ENCODE measurements at places on chromosomes 6 and 20.

DNA sequence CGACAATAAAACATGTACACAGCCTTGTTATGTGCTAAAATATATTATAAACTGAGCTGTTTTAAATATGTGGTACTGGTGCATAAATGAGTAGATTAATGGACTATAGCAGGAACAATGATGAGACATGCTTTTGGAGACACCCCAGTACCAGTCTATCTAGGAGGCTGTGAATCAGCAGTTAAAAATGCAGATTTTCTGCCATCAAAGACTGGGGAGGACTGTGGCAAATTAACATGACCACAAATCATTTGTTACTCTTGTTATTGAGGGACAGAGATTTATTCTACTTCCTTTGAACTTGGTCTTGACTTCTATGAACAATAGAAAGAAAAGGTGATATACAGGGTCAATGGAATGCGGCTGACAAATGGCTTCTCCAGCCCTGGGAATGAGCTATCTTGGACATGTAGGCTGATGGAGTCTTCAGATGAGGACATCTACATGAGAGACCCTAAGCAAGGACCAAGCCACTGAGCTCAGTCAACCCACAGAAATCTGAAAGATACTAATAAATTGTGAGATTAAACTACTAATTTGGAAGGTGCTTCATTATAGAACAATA lies 551.7 kb upstream of the GJE1 start:
- no peak for DNase-seq

DNA sequence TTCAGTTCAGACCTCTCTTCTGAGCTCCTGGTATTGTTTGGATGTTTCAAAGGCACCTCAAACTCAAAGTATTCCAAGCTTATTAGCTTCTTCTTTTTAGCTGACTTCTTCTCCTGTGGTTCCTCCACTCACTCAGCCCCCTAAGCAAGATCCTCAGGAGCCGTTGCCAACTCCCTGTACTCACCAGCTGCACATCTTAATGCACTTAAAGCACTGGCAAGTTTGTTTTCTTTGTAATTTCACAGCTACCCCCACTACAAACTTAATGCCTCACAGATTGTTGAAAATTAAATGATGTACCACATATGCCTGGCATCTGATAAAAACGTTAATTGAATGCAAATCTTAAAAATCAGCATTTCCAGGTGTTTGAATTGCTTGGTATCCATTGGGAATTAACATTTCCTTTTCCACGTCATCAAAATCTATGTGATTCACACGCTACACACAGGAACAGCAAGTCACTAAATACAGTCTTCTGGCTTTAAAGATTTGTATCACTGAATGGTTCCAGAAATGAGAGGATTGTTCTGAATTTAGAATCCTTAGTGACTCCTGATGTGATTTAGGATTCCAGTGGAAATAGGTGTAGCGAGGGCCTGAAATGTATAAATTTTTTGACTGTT lies 24.5 kb downstream of the CALHM6 start:
- DNase-seq = no peak

DNA sequence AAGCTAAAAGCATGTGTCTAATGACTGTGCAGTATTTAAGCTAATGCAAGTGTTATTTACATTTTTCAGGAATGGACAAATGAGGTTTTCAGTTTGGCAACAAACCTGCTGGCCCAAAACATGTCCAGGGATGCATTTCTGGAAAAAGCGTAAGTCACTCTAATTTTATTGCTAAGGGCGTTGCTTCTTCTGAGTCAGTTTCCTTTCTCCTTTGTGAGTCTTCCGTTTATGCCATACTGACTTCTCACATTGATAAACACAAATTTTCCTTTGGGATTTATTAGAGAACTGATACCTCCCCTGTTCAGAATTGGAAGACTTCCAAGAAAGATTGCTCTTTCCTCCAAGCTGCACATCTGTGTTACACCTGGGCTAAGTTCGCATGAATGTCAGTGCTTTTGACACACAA lies 422.9 kb upstream of the PLCB4 start:
- no peak for DNase-seq

DNA sequence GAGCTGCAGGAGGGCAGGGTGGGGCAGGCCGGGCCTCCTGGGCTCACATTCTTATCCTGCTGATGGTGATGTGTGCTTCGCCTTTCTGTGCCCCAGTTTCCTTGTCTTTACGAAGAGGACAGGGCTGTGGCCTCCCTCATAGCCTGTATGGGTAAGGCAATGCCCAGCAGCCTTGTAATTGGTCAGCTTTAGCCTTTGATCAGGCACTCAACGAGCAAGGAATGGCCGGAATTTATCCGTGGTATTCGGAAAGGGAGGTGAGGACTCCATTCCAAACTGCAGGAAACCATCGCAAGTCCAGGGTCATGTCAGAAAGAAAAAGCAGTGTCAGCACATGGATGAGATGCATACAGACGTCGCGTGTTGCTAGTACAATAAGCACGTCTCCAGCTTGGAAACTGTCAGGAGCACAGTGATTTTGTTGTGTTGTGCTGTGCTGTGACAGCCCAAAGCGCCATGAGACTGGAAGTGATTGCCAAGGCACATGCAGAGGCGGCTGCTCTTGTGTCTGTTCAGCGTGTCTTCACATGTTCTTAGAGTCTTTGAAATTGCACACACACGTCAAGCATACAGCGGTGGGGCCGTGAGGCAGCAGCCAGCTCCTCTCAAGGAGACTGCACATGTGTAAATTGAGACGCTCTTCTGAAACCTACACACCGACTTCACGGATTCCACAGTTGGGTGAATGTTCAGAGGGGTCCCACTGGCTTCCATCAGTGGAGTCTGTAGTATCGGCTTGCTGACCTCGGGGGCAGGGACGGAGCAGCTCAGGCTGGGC lies 6.2 kb downstream of the SS18L1 start:
- DNase-seq = no peak

DNA sequence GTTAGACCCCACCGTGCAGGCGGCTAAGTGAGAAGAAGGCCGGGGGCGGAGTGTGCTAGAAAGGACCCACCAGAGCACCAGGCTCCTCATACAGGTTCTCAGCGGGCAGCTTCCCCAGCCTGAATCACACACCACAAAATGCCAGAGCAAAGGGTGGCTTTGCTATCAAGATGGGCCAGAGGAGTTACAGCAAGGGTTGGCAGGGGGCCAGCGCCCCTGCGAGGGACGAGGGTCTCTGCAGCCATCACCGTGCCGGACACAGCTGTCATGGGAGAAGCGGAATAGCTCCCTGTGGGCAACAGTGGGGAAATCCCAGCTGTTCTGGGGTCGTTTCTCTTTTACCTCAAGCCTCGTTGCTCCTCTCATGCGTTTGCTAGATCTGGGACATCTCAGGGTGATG lies 206.3 kb downstream of the SMOC2 start:
- DNase-seq = no peak

DNA sequence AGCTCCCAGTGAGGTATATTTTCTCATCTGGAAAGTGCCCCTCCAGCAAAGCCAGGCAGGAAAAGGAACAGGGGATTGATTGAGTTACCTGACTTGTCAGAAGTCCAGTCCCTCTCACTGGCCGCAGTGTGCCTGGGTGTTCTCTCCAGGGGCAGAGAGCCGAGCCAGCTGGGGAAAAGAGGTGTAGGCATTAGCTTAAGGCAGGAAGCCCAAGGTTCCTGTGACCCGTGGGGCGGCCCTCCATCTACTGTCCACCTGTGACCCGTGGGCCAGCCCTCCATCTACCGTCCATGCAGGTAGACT lies 2.7 kb downstream of the PSMG4 start:
- no peak for DNase-seq

- no peak for DNase-seq
These were observed 130.3 kb downstream of the HACE1 start for GRCh38 chr6:104729433-104729832.

DNA sequence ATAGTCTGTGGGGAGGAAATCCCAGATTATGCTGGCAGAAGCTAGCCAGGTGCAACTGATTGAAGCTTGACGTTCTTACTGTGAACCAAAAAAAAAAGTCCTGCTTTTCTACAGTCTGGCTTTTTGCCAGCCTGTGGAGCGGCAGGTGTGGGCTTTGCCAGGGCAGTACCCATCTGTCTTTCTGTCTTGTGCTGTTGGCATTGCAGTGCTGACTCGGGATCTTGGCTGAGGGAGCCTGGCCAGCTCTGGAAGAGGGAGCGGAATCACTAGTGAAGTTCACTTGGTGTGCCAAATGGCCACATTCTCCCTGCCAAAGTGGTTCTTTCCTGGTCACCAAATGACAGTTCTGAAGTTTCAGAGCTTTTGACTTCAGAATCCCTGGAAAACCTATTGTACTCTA lies 5.0 kb downstream of the KIF3B start:
- no peak for DNase-seq

DNA sequence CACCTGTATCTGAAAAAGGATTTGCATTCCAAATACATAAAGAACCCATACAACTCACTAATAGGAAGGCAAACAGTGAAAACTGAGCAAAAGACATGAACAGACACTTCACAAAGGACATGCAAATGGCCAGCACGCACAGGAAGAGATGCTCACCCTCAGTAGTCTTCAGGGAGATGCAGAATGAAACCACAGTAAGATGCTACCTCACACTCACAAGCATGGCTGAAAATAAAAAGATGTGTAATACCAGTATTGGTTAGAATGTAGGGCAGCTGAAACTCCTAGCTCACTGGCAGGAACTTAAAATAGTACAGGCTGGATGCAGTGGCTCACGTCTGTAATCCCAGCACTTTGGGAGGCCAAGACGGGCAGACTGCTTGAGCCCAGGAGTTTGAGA lies 64.6 kb downstream of the SNX5 start:
- no peak for DNase-seq

DNA sequence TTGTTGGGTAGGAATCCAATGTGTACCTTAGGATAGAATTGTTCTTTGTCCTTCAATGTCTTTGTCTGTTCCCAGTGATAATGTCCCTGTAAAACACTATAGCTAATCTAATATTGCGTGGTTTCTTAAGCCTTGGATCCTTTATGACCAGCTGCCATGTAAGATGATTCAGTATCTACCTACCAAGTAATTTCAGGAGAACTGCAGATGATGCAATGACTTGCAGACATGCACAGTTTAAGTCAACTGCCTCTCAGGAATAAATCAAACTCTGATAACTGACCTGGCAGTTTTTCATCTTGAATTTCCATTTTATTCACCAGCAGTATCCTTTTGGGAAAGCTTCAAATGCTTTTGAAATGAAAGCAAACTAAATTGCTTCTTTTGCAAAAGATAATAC lies 157.8 kb downstream of the TPBG start:
- no peak for DNase-seq

DNA sequence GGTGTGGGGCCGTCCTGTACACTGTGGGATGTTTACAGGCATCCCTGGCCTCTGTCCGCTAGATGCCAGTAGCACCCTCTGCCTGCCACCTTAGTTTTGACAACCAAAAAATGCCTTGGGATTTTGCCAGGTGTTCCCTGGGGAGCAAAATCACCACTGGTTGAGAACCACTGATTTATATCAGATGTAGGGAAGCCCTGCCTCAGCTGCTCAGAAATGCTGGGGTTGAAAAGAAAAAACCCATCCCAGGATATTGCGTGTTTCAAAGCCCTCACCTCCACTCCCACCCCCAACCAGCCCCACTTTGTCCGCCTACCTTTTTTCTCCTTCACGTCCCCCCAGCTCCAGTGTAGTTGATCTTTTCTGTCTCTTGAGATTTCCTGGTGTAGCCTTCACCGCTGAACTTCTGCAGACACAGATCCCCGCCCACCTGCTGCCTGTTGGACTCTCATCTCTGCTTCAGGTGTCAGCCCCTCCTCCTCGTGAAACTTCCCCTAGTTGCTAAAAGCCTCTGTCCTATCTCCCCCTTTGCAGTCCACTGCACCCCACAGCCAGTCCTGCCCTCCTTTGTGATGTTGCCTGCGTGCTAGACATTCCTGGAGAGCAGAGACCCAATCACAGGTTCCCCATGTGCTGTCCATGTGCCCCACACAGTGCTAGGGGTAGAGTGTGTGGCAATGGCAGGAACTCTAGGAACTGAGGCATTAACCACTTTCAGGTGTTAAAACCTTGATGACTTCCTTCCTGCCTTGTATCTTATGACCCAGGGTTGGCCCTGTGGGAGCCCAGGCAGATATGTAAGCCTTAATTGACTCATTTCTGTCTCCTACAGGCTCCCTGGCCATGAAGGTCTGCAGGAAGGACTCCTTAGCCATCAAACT lies 98.9 kb downstream of the TBC1D7 start:
- DNase-seq = no peak

GRCh38 chr20:1825507-1825906 lies 69.7 kb upstream of the SIRPA start:
- DNase-seq = no peak

GRCh38 chr6:70370496-70370895 lies 42.8 kb upstream of the FAM135A start:
- DNase-seq = no peak

DNA sequence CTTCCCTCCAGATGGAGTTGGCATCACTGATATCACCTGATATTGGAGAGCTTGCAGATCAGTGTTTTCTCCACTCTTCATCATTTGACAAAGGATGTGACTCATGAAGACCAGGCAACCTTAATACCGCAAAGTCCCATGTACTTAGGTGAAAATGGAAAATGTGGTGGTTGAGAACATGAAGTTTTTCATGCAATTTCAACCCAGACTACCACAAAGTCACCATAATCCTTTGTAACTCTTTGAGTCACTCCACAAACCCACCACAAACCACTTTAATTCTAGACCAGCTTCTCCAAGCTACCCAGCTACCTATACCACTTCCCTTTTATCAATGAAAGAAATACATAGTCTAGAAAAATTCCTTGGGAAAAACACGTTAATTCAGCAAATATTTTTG lies 7.1 kb downstream of the NHLRC1 start:
- DNase-seq = no peak

GRCh38 chr6:45663251-45664221 lies 285.8 kb upstream of the SUPT3H start:
- no peak for DNase-seq

- DNase-seq = peak; percentile 22
These were observed 102.5 kb downstream of the NOL4L start for GRCh38 chr20:32482442-32483261.

- DNase-seq = no peak
These were observed 51.3 kb upstream of the CARMIL1 start for GRCh38 chr6:25227854-25228253.

DNA sequence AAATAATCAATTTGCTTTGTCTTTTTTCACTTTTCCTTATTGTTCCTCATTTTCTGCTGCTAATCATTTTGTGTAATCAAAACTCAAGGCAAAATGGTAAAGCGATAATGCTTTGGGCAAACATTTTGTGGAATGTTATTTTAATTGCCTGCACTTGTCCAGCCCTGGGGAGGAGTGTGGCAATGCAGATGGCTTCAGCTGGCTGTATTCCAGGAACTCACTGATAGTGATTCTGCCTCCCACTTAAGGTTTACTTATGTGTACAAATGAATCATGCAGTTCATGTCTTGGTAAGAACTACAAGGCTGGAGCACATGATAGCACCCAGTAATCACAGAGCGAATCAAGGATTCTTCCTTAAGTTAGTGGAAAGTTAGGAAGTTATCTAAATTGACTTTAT lies 107.8 kb downstream of the COL19A1 start:
- DNase-seq = peak; percentile 52
